ENCODE measurements at places on chromosomes 7 and 10.
A peak's percentile ranks its signal among the peaks of the same experiment; 100 is the strongest.

DNA sequence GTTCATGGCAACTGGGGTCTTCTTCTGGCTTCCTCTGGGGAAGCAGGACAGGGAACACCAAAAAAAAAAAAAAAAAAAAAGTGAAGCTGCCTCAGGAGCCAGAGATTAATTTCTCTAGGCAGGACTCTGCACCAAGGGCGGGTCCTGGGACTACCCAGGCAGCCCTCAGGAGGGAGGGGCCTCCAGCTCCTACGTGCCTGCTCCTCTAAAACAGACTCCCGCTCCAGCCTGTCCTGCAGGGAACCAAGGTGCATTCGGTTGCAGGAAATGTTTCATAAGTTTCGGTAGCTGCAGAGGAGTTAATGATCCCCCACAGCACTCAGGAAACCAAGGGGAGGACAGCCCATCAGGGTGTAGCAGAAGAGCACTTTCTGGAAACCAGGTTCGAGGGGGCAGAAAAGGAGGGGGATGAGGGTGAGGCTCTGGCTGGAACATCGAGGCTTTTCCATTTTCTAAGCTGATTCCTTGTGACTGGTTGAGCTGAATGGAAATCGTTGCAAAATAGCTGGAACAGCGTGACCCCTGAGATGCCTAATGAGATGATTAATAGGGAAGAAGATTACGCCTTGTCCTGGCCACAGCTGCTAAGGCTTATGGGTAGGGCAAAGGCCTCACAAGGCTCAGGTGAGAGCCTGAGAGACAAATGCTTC is 84.2 kb downstream of the STRA8 start:
- no peak for DNase-seq

DNA sequence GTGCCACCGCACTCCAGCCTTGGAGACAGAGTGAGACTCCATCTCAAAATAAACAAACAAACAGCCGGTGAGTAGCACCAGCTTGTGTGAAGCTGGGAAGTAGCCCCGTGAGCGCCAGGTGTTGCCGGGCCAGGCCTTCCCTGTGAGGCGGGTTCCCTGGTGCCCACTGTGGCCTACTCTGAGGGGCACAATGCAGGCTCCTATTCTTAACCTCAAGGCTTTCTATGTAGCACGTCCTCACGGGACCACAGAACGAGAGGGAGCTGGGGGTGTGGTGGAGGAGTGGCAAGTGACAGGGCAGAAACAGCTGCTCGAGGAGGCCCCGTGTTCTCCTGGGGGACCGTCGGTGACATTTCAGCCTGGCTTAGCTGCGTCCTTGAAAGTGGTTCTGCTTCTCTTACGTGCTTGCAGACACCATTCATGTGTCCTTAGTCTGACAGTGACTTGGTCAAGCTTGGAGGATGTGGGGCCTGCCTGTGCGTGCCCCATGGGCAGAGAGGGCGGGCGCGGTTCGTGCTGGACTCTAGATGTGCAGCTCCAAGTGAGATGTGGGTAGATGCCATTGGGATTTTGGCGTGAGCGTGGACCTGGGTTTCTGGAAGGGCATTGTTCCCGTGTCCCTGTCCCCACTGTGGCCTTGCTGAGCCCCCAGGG is 116.6 kb downstream of the NKX6-2 start:
- DNase-seq: no peak

DNA sequence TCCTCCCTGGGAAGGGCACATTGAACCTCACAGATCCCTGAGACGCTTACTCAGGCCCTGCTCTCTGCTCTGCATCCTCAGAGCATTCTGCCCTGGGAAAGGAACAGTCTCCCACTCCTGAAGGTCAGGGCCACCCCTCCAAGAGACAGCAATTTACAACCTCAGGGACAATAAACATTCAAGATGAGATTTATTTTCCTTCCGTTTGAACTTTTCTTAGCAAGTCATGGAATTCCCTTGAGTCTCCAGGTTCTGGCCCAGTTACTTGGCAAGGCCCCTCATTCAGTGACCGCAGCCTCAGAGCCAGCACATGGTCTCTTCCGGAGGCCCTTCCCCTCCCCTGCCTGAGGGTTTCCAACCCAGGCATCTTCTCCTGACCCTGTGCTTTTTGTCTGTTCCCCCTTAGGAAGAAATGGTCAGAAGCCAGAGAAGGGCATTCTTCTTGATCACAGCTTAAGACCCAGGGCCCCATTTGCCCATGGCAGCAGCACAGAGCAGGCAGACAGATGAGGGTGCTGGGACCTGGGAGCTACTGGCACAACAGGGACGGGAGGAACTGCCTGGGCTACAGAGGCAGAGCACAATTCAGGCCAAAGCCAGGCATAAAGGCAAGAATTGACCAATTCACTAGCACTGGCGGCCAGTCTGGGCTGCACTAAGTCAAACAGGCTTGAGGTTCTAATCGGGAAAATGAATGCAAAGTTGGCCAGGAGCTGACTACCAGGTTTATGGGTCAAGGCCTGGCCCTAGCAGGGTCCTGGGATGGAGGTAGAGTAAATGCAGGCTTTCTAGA is 56.7 kb downstream of the VSTM4 start:
- no peak for DNase-seq

- DNase-seq: no peak
Measured at GRCh38 chr10:2119316-2119715, 382.0 kb upstream of the ADARB2 start.

DNA sequence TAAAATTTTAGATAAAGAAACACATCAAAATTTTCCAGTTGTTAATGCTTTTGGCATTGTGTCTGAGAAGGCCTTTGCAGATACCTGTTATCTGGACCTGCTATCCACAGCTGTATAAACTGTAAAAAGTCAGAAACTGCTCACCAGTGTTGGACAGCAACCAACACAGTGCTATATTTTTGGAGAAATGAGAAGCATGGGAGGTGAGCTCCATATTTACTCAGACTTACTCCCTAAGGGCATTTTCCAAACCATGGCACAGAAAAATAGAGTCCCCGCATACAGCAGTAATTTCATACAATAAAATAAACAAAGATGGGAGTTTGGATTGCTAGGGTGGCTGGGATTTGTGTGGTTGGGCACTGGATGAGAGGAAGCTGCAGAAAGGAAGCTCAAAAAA is 136.3 kb upstream of the GLI3 start:
- no peak for DNase-seq

GRCh38 chr7:21507627-21508343 is 35.1 kb upstream of the DNAH11 start:
- DNase-seq: no peak

- DNase-seq: no peak
Measured at GRCh38 chr7:116786791-116787443, 75.5 kb upstream of the CAPZA2 start.

- DNase-seq: no peak
Measured at GRCh38 chr7:121537031-121537430, 140.9 kb upstream of the FAM3C start.

DNA sequence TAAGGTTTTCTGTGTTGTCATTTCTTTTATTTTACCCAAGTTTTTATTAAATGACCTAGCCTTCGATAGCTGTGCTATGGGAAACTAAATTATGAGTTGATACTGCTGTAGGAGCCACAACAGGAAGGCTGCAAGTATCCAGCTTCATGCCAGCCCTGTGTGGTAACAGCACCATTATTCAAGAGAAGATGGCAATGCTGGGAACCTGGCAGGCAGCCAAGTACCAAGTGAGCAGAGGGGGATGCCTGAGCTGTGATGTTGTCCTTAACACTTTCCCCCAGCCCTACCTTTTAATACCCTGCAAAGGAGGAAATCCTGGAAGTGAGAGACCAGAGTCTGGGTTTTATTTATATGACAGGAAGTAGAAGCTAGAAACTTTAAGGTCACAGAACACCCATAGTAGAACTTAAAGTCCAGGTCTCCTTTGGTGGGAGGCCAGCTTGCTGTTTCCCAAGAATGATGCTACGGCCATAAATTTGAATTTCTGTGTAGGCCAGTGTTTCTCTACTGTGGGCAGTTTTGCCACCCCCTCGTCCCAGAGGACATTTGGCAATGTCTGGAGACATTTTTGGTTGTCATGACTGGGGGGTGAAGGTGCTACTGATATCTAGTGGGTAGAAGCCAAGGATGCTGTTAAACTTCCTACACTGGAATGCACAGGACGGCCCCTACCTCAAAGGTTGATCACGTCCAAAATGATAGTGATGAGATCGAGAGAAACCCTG is 9.2 kb upstream of the ATXN7L1 start:
- peak; percentile 59 for DNase-seq

Data from NCI-H1105 treated with DMSO at 0.1 percent for 48 hours (cell line).